ENCODE measurements at places on chromosomes 2 and 18. TPM values are rescaled to one million over a fixed set of nuclear protein-coding genes. Genes with fewer than 3 reads are reported as not detected.
A peak's percentile ranks its signal among the peaks of the same experiment; 100 is the strongest.

DNA sequence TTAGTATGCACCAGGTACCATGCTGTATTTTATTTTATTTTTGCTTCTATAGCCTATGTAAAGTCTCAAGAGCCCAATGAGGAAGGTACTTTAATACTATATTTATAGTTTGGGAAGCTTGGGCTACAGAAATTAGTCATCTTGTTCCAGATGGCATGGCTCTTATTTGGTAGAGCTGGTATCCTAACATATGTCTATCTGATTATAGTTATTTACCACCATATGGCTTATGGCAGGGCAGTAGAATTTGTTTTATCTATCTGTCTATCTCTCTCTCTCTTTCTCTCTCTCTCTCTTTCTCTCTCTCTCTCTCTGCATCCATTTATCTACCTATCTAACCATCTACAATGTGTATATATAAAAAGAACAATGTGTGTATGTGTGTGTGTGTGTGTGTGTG is 1293.7 kb upstream of the SLC39A10 start:
- no peak for DNase-seq
- no peaks in the 10 kb centered on the region for H3K4me1 ChIP-seq
- no peaks in the 10 kb centered on the region for H3K36me3 ChIP-seq
- no peaks in the 10 kb centered on the region for H3K27me3 ChIP-seq
- no peak overlapping the region for H3K4me3 ChIP-seq
- H3K27ac ChIP-seq: no peak overlapping the region

DNA sequence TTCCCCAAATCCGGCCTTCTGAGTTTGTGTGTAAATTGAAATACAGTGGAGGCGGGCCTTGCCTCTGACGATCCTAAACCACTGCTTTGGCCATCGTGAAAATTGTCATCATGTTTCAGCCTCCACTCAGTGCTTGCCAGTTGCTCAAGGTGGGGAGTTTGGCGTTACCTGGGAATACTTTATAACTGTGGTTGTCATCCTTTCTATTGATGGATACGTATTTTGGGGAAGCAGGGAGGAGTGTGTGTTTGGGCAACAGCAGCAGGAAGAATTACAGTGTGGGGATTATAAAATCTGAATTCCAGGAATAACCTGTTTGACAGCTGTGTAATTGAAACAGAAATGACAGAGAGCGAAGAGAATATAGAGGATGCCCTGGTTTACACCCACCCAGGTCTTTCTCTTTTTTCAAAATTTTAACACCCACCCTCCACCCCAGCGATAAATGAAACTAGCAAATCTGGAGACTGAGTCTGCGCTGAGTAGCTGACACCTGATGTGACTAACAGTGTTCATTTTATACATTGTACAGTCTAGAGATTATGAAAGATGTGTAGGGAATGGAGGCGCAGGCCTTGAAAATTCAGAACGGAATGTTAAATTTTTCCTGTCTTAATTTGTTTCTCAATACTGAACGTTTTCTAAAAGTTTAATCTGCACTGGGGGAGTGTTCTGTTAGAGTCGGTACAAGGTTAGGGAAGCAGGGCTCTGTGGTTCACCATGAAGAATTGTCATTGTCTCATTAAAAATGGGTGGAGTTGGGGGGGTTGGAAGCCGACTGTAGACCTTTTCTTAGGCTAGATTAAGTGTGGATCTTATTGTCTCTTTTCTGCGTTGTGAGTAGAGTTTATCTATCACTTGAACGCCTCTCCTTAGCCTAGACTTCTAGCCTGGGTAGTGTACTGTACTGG is 1.6 kb downstream of the MAP4K4 start:
- H3K36me3 ChIP-seq: peaks cover 20% of the 10 kb centered on the region
- H3K27me3 ChIP-seq: no peaks in the 10 kb centered on the region
- H3K4me3 ChIP-seq: no peak overlapping the region
- H3K4me1 ChIP-seq: peaks cover 37% of the 10 kb centered on the region
- DNase-seq: peak; percentile 58

Gene ERBB4
- total RNA-seq: not detected

Gene HAAO
- total RNA-seq: 1.2 TPM

DNA sequence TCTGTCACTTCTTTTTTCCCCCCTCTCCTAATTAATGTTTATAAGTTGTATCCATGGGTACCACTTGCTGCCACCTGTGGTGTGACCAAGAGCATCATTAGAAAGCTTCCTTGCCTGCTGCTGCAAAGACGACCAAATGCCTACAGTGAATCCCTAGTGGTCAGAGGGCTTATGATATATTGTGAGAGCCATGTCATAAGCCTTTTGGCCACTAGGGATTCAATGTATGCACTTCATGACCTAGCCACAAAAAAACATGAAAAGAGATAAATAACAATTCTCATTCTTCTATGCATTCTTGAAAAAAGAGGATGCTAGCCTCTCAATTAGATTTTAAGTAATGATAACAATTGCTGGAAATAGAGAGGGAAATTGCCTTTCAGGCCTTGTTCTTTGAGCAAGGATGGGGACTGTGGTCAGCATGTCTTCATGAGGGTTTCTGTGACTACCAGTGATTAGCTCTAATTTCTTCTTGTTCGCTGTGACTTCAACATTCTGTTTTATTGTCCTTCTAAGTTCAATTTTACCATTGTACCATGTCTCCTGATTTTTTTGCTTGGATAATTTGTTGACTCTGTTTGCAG is 435.3 kb downstream of the TGIF1 start:
- no peaks in the 10 kb centered on the region for H3K36me3 ChIP-seq
- no peak overlapping the region for H3K4me3 ChIP-seq
- H3K27ac ChIP-seq: no peak overlapping the region
- no peaks in the 10 kb centered on the region for H3K4me1 ChIP-seq

GRCh38 chr2:33589444-33589843 is 9.7 kb downstream of the FAM98A start:
- peaks cover 39% of the 10 kb centered on the region for H3K36me3 ChIP-seq
- H3K4me3 ChIP-seq: no peak overlapping the region
- DNase-seq: no peak
- H3K4me1 ChIP-seq: peaks cover 11% of the 10 kb centered on the region
- H3K27me3 ChIP-seq: no peaks in the 10 kb centered on the region

GRCh38 chr2:154537024-154537423 is 161.5 kb upstream of the KCNJ3 start:
- no peaks in the 10 kb centered on the region for H3K27me3 ChIP-seq
- no peak overlapping the region for H3K27ac ChIP-seq
- H3K4me3 ChIP-seq: no peak overlapping the region
- no peaks in the 10 kb centered on the region for H3K4me1 ChIP-seq
- no peak for DNase-seq

DNA sequence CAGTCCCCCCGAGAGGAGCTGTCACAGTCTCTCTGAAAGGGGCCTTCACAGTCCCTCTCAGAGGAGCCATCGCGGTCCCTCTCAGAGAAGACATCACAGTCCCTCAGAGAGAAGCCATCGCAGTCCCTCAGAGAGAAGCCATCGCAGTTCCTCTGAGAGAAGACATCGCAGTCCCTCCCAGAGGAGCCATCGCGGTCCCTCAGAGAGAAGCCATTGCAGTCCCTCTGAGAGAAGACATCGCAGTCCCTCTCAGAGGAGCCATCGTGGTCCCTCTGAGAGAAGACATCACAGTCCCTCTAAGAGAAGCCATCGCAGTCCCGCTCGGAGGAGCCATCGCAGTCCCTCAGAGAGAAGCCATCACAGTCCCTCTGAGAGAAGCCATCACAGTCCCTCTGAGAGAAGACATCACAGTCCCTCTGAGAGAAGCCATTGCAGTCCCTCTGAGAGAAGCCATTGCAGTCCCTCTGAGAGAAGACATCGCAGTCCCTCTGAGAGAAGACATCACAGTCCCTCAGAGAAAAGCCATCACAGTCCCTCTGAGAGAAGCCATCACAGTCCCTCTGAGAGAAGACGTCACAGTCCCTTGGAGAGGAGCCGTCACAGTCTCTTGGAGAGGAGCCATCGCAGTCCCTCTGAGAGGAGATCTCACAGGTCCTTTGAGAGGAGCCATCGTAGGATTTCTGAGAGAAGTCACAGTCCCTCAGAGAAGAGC is 1.3 kb upstream of the ZNF512 start:
- peaks cover 34% of the 10 kb centered on the region for H3K4me1 ChIP-seq
- no peak overlapping the region for H3K27ac ChIP-seq
- DNase-seq: no peak
- H3K27me3 ChIP-seq: no peaks in the 10 kb centered on the region
- H3K36me3 ChIP-seq: peaks cover 29% of the 10 kb centered on the region

Gene VSNL1
- not detected for total RNA-seq

Gene ANKRD44
- 122 TPM for total RNA-seq

DNA sequence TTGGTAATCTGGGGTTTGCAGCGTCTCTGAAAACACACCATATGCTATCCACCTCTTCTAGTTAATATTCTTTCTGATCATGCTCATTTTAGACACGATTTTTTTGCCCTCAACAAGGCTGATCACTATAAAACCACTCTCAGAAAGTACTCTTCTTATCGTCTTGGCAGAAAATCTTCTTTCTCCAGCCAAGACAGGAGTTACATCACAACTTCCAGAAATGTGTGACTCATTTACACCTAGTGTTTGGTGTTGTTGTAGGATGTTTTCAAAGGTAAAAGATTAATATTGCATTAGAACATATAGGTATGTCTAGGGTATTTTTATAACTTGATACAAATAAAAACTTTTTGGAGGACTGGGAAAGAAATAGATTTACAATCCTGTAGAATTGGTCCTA is 138.5 kb upstream of the NETO1 start:
- DNase-seq: no peak
- no peak overlapping the region for H3K4me3 ChIP-seq
- H3K27me3 ChIP-seq: no peaks in the 10 kb centered on the region
- H3K4me1 ChIP-seq: no peaks in the 10 kb centered on the region
- H3K27ac ChIP-seq: no peak overlapping the region
- no peaks in the 10 kb centered on the region for H3K36me3 ChIP-seq

Gene KRTCAP3
- total RNA-seq: 4.7 TPM

Gene RAD51AP2
- not detected for total RNA-seq

GRCh38 chr2:10373931-10374330 is 71.2 kb downstream of the HPCAL1 start:
- H3K27me3 ChIP-seq: no peaks in the 10 kb centered on the region
- DNase-seq: no peak

Gene MERTK
- total RNA-seq: 1.4 TPM

Gene DUSP2
- total RNA-seq: 407 TPM

Gene SLC30A3
- total RNA-seq: 0.86 TPM

DNA sequence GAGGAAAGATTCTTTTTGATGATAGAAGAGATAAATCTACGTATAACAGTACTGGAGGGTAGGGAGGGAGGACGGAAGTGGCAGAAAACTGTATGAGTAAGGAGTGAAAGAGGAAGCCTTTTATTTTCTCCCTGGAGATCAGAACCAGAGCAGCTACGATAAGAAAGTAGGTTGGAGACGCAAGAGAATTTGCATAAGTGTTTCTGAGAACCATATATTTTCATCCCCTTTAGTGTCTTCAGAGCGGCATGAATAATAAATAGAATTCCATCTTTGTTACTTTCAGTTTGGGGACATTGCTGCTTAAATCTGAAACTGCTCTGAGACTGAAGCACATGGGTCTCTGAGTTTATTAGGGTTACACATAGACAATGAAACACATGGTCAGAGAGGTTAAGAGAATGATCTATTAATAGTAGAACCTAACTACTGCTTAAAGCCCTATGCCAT is 230.2 kb upstream of the TNP1 start:
- H3K36me3 ChIP-seq: no peaks in the 10 kb centered on the region
- peaks cover 58% of the 10 kb centered on the region for H3K4me1 ChIP-seq
- H3K27ac ChIP-seq: no peak overlapping the region
- no peak overlapping the region for H3K4me3 ChIP-seq
- H3K27me3 ChIP-seq: peaks cover 4% of the 10 kb centered on the region
- peak; percentile 44 for DNase-seq

- H3K4me1 ChIP-seq: no peaks in the 10 kb centered on the region
- H3K27ac ChIP-seq: no peak overlapping the region
- DNase-seq: no peak
- H3K27me3 ChIP-seq: no peaks in the 10 kb centered on the region
- H3K4me3 ChIP-seq: no peak overlapping the region
Observed at GRCh38 chr18:38801640-38802039, 1236.0 kb upstream of the CELF4 start.

Gene EPHA4
- total RNA-seq: 5.9 TPM

- peaks cover 7% of the 10 kb centered on the region for H3K27me3 ChIP-seq
- no peak overlapping the region for H3K27ac ChIP-seq
- H3K4me1 ChIP-seq: no peaks in the 10 kb centered on the region
- H3K36me3 ChIP-seq: no peaks in the 10 kb centered on the region
Observed at GRCh38 chr2:144660518-144661316, 140.8 kb upstream of the ZEB2 start.

DNA sequence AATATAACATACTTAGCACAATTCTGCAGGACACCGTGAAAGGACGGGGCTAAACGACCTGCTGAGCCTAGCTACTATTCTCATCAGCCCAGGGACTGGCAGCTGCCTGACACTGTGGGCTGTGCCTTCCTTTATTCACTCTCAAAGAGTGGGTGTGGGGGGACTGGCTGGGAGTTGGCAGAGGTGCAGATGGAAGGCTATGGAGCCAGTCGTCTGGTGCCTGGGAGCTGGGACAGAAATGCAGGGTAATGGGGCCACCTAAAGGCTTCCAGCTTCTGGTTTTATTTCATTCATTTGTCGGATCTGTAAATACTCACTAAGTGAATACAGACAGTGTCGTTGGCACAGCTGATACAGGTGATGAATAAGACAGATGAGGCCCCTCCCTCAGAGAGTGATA is 56.0 kb upstream of the NFU1 start:
- peak overlapping the region; percentile 33 for H3K27ac ChIP-seq
- no peak overlapping the region for H3K4me3 ChIP-seq
- H3K4me1 ChIP-seq: peaks cover 25% of the 10 kb centered on the region
- no peak for DNase-seq
- H3K27me3 ChIP-seq: no peaks in the 10 kb centered on the region

DNA sequence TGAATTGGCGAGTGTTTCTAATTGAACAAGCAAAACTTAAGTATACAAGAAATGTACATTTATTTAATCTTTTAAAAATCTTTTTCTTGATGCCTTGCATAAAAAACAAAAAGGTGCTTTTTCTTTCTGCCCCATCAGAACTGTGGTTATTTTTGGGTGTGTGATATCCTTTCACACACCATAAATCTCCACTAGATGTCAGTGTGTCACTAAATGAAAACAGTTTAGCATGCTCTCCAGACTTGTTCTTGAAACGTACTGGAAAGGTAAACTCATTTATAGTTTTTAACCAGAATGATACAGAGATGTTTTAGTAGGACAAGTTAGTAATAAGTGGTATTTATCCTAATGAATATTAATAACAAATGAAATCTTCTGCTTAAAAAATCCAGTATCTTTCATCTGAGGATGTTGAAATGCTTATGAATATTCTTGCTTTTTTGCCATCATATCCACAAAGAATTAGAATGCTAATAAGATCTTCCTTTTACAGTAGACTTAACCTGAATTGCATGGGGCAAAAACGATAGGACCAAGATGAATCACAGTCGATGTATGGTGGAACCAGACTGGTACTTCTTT is 96.8 kb downstream of the UBE2E3 start:
- no peaks in the 10 kb centered on the region for H3K27me3 ChIP-seq
- no peak overlapping the region for H3K27ac ChIP-seq
- peaks cover 5% of the 10 kb centered on the region for H3K4me1 ChIP-seq
- no peak for DNase-seq

DNA sequence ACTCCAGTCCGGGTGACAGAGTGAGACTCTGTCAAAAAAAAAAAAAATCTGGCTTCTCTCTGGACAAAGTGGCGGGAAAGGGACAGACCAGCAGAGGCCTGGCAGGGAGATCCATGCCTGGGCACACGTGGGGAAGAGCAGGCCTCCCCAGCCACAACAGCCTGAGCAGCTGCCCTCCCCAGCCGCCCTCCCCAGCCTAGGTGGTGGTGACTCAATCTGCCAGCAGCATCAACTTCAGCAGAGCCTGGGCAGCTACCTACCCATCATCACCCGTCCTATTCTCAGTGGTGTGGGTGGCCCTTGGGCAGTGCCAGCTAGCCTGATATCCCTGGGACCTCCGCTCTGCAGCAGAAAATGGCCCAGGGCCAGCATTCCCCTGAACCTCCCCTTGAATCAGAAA is 612.4 kb downstream of the FBXO15 start:
- H3K4me3 ChIP-seq: no peak overlapping the region
- no peak overlapping the region for H3K27ac ChIP-seq

All from activated CD4-positive, alpha-beta T cell treated with anti-CD3 and anti-CD28 coated beads for 36 hours (primary cell).